ENCODE measurements at places on chromosomes 4 and X. TPM values are rescaled to one million over a fixed set of nuclear protein-coding genes. Genes with fewer than 3 reads are reported as not detected.

The TLR2 gene
- total RNA-seq = 0.25 TPM

The ADGRL3 gene
- total RNA-seq = not detected

The PDZD4 gene
- 0.91 TPM for total RNA-seq

The SPANXN4 gene
- not detected for total RNA-seq

The TSPAN7 gene
- not detected for total RNA-seq

The SLC26A1 gene
- total RNA-seq = not detected

The GC gene
- not detected for total RNA-seq

The NRK gene
- not detected for total RNA-seq

The IL2 gene
- 101 TPM for total RNA-seq
